ENCODE measurements at places on chromosomes 2 and 18.

DNA sequence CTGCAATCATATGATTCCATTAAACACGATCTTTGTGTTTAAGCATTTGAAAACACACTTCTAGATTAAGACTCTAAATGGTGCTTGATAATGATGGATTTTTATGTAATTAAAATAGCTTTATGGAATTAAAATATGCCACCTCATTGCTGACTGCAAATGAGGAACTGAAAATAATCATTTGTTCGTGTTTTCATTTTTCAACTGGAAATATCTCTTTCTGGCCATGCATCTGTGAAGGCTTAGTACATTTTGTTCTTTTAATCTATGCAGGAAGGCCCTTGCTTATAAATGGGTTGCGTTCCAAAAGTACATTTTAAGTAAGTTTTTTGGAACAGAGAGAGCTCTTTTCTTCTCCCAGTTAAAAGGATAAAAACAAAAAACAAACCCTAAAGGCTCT lies 125.5 kb downstream of the MC4R start:
- no peak for DNase-seq

DNA sequence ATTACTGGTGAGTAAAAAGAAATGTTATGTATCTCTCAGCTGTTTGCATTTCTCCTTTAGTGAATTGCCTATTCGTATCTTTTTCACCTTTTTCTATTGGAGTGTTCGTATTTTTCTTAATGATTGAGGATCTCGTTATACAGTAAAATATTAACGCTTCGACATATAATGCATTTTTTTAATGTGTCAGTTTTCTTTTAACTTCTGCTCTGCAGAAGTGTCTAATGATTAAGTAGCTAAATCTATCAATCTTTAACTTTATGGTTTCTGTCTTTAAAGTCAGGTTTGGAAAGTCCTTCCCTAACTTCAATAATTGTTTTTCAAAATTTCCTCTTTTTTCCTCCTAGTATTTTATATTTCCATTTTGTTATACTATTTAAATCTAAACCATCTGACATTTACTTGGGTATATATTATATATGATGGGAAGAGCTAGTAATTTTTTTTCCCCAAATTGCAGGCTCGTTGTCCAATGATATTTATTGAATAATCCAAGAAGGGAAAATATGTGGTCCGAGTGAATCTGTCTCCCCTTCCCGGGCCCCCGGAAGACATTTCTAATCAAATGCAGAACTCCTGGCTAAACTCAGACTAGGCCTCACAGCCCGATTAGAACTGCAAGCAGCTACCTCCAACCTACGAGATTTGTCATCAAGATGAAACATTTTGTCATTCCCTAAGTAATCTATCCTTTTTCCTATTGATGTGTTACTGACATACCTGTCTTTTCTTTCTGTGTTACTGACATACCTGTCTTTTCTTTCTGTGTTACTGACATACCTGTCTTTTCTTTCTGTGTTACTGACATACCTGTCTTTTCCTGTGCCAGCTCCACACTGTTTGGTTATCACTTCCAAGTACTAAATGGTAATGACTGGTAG lies 17.2 kb downstream of the PCBP1 start:
- DNase-seq = peak; percentile 25

DNA sequence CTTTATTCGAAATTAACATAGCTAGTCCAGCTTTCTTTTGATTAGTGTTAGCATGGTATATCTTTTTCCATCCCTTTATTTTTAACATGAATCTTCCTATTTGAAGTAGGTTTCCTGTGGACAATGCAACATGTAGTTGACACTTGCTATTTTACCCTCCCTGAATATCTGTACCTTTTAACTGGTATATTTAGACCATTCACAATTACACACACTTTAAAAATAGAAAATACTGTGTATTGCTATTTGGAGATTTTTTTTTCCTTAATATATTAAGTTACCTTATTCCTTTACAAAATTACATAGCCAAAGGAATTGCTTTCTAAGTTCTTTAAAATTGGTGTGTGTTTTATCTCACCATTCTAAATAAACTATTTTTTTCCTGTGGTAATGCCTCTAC lies 15.0 kb downstream of the RNF144A start:
- DNase-seq = no peak

GRCh38 chr2:88077080-88077479 lies 9.5 kb downstream of the SMYD1 start:
- DNase-seq = no peak

GRCh38 chr2:134413430-134413829 lies 159.6 kb downstream of the MGAT5 start:
- DNase-seq = no peak
